ENCODE measurements at places on chromosomes 6 and 20.

- DNase-seq: no peak
These were observed 780 bp downstream of the TFAP2A start for GRCh38 chr6:10413850-10414738.

DNA sequence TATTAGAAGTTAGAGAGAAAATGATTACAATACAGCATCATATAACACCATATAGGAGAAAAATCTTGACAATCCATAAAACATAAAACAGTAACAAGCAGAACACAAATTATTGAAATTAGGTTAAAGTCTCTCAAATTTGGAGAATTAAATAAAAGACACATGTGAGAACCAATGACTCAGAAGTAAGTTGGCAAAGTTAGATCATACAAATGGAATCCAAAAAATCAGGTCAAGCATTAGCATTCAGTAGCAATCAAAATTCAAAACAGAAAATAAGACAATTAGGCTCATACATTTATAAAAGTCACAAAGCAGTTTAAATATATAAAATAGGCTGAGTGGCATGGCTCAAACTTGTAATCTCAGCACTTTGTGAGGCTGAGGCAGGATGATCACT, 775.6 kb downstream of the PHF3 start:
- DNase-seq: no peak

DNA sequence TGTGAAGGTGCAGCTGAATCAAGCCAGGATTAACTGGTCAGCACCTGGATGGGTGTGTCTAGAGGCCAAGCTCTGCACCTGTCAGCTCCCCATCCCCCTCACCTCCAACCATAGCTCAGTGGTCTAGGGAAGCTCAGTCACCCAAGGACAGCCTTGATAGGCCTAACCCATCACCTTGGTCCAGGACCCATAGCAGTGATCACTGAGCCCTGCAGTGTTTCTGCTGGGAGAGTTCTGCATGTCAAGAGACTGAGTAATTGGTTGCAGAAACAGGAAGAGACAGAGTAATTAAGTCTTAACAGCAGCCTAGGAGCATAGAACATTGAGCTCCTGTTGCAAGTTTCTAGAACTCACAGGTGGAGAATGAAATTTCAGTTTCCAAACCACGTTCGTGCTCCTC, 18.7 kb upstream of the RALGAPB start:
- DNase-seq: no peak

GRCh38 chr6:47413752-47414422, 63.7 kb upstream of the CD2AP start:
- no peak for DNase-seq

- no peak for DNase-seq
These were observed 26.8 kb upstream of the ASF1A start for GRCh38 chr6:118867181-118867580.

- no peak for DNase-seq
These were observed 78.0 kb upstream of the MPC1 start for GRCh38 chr6:166460473-166461437.

- DNase-seq: no peak
These were observed 8.2 kb downstream of the BACH2 start for GRCh38 chr6:90288404-90288803.

- no peak for DNase-seq
These were observed 172.0 kb downstream of the COL9A1 start for GRCh38 chr6:70130865-70131264.

GRCh38 chr6:137819740-137820139, 47.3 kb upstream of the TNFAIP3 start:
- DNase-seq: no peak

- DNase-seq: no peak
These were observed 117.2 kb downstream of the BACH2 start for GRCh38 chr6:90179190-90180169.

DNA sequence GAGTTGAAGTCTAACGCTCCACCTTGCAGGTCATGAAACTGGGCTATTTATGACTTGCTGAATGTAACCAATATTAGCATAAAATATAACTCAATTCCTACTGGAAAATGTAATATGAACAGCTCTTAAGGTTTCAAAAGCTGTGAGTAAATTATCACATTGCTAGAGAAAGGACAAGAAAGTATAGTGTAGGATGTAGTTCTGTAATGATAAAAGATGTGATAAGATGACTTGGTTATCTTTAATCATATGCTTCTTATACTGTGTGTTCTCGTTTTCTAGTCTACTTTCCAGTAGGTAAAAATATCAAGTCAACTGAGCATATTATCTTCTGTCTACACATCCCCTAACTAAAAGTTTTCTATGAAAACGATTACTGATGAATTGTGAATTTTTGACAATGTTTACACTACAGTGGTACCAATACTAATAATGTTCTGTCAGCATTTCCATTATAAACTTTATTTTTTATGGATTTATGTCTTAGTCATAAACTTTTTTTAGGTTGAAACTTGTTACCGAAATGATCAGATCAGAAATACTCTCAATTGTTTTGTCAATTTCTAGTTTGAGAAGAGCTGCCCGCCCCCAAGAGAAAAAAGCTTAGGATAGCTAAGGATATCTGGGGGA, 14.6 kb downstream of the MED23 start:
- no peak for DNase-seq

DNA sequence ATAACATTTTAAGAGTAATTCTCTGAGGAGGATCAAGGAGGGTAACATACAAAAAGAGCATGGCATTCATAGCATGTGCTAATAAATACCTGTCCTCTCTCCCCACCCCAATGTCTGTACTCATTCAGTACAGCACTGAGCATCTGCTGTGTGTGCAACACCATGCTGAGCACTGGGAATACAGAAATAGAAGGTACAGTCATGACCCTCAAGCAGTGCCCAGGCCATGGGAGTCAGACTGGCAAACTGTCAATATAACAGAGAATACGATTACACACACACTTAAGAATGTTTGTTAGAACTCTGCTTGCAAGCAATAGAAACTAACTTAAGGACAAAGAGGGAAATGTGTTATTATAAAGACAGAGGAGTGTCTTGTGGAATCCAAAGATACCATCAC, 24.7 kb upstream of the ZFAND3 start:
- DNase-seq: no peak

DNA sequence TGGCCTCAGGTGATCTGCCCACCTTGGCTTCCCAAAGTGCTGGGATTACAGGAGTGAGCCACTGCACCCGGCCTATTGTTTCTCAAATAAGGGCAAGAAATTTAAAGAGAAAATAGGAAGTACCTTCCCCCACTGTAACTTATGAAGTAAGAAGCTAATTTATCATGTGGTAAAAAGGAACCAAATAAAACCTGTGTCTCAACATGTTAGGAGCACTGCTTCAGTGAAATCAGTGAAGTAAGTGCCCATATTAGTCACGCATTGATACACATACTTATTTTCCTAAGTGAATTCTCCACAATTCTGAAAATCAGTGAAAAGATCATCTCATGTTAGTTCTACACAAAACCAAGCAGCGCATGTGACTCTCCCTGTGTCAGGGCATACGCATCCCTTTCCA, 14.2 kb upstream of the LPA start:
- DNase-seq: no peak

DNA sequence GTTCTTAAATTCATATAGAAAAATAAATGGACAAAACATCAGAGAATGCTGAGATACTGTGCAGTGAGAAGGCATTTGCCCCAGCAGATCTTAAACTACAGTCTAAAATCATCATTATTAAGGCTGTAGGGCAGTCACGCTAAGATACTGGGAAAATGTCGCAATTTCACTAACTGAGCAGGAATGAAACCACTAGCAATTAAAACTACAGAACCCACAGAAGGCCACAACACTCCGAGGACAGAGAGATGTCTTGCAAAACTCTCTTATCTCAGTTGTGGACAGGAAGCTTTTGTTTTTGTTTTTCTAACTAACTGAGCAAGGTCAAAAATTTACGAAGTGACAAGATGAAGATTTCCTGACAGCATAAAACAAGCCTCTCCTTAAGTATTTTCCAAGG, 18.2 kb downstream of the GNAS-AS1 start:
- no peak for DNase-seq

DNA sequence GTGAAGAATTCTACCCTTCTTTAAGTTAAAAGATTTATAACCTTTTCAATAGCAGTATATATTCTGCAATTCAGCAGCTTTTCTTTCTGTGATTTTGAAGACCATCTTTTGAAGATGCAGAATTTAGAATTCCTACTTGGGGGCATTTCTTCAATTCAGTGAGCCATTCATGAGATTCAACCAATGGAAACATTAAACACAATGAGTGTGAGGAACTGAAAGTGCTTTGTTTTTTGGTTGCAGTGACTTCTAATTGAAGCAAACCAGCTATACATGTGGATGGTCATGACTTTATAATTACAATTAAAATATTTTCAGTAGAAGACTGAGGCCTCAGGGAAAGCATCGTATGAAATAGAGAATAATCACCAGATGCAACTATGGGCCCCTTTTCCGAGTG, 108.3 kb downstream of the CARMIL1 start:
- DNase-seq: no peak

GRCh38 chr6:104639668-104640067, 220.1 kb downstream of the HACE1 start:
- DNase-seq: no peak

DNA sequence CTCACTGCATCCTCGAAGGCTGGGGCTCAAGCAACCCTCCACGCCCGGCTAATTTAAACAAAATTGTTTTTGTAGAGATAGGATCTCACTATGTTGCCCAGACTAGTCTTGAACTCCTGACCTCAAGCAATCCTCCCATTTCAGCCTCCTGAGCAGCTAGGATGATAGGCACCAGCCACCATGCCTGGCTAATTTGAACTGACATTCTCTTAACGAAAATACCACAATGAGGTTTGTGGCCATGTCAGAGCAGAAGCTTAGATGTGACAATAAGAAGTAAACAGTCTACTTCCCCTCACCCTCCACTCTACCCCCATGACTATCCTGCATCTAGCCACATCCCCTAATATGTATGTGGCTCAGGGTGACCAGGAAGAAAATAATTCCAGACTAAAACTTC, 74.8 kb upstream of the PLCB4 start:
- DNase-seq: no peak

DNA sequence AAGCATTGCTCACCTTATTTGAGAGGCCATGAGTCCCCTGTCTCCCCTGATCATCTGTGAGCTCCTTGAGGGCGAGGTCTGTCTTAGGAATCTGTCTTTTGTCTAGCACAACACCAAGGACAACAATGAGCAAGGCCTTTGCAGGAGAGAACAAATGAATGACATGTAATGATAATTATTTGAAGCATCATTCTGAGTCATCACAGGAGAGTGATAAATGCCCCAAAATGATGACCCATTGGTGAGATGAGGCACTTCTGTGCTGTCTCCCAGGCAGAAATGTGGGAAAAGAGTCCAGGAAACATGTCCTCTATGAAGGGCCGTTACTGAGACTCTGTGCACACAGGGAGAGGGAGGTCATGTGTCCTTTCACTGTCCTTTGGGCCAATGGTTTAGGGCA, 105.2 kb upstream of the LRFN2 start:
- DNase-seq: no peak

- DNase-seq: no peak
These were observed 163.2 kb upstream of the OLIG3 start for GRCh38 chr6:137657351-137657911.

DNA sequence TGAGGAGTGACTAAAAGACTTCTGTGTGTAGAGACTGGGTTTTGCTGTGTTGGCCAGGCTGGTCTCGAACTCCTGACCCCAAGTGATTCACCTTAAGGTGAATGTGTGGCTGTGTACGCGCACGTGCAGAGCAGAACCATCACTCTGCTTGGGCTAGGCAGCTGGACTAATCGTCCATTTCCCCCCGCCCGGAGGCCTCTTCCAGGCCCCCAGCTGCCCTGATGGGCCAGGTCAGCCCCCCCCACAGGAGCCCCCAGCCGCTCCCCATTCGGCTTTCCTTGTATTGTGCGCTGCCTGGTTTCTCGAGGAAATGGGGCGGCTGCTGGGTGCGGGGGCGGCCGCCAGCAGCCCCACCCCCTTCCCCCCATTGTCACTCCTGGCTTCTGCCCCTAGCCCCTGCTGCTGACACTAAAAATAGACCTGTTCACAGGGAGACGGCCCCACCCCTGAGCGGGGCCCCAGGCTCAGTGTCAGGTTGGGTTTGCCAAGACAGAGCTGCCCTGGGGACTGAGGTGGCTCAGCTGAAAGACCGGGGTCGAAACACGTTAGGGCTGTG, 24.6 kb upstream of the CSNK2A1 start:
- no peak for DNase-seq

GRCh38 chr6:119284861-119285521, 64.6 kb downstream of the MAN1A1 start:
- peak; percentile 5 for DNase-seq

DNA sequence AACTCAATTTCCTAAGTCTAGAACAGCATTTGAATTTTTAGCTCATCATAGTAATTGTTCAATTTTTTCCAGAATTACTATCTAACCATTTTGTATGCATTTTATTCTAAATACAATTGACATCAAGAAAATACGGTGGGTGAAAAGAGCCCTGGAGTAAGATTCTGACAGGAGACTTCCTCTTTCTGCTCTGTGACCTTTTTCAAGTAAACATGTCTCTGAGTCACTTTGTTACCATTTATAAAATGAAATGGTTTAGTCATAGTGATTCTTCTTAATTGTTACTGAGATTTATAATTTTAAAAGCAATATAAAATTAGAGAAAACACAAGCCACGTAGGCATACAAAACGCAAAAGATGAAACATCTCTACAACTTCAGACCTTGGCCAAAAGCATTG, 80.2 kb downstream of the PLCB1 start:
- no peak for DNase-seq

DNA sequence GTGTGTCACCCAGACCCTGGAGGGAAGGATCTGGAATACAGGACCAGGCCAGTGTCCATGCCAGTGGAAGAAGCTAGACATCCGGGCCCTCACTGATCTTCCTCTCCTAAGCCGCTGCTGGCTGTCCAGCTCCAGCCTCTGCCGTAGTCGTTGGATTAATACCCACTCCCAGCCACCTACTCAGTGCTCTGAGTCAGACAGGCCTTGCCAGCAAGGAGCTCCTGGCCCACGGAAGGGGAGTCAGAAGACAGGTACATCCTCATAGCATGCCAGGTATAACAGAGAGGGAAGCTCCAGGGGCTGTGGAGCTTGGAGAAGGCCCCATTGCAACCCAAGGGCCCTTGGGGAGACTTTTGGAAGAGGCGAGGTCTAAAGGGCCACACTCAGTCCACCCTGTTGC, 49.0 kb downstream of the STK35 start:
- DNase-seq: no peak

DNA sequence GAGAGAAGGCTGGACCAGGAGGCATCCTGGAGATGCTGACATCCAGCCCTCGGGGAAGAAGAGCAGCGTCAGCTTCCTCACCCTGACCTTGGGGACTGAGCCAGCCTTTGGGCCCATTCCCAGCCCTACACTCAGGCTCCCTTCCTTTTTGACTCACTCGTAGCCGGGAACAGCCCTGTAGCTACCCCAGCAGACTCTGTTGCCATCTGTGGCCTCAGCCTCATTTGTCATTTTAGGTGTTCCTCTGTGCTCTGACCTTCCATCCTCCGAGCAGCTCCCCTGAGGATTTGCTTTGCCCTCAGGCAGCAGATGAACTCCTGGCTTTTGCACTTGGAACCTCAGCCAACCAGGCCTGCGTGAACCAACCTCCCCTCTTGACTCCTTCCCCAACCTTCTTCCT, 67.5 kb downstream of the ELOVL2 start:
- no peak for DNase-seq

GRCh38 chr6:39915866-39916265, 18.4 kb downstream of the MOCS1 start:
- DNase-seq: no peak

Data from stimulated activated CD4-positive, alpha-beta T cell treated with anti-CD3 and anti-CD28 coated beads, Interleukin-2, amount 100 ng/mL, for 48 hours (primary cell).